ENCODE measurements at places on chromosomes 12 and 14.

- DNase-seq = no peak
These were observed 211.8 kb downstream of the PPM1H start for GRCh38 chr12:62722971-62723680.

DNA sequence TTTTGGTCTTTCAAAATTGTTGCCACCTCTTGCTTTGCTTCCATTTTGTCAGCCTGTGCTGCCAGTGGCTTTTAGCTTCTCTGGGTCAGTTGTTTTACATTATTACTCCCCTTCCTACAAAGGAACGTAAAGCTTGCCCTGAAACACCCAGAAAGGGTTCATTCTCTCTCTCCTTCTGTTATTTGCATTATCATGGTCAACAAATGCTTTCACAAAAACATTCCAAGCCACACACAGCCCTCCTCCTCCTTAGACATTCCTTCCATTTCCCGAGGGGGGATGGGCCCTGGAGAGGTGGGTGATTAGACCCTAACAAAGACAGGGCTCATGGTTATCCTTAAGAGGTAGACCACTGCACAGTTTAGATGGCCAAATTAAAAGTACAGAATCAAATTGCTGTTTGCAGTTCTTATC, 60.4 kb upstream of the SINHCAF start:
- DNase-seq = no peak

- DNase-seq = no peak
These were observed 64.1 kb downstream of the STON2 start for GRCh38 chr14:81336009-81336408.

DNA sequence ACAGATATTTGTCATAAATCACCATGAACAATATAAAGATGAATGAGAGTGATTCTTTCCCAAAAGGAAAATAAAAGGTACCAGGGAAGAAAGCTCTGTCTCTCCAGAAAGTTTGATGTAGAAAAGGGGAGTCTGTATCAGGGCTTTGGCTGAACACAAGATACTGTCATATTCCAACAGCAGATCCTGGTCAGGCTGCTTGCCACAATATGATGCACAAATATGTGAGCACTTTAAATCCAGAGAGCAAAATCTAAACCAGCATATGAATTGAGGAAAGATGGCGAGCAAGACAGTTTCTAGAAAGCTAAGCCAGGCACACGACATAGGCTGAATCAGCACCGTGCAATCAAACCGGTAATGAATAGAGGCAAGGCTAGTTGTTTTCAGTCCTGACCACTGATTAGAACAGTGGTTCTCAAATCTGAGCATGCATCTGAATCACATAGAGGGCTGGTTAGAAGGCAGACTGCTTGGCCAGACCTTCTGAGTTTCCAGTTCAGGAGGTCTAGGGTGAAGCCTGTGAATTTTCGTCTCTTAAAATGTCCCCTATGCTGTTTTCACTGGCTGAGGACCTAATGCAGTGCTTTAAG, 60.7 kb downstream of the PLCZ1 start:
- DNase-seq = no peak

DNA sequence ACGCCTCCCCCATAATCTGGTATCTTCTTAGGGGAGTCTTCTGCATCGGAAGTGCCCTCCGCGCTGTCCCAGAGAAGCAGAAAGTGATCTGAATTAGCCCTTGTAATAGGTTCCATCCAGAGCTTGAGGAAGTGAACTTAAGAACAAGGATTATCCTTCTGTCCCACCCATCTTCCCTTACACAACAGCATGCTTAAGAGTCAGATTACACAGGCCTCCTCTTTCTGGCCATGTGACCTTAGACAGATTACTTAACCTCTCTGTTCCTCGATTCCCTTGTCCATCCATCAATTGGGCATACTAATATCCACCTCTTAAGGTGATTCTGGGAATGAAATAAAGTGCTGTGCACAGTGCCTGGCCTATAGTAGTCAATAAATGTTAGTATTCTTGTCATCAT, 11.4 kb downstream of the CABP1 start:
- DNase-seq = no peak

GRCh38 chr12:100895192-100895591, 100.6 kb downstream of the ANO4 start:
- DNase-seq = no peak

- DNase-seq = no peak
These were observed 48.3 kb downstream of the DNAI7 start for GRCh38 chr12:25146686-25147085.

DNA sequence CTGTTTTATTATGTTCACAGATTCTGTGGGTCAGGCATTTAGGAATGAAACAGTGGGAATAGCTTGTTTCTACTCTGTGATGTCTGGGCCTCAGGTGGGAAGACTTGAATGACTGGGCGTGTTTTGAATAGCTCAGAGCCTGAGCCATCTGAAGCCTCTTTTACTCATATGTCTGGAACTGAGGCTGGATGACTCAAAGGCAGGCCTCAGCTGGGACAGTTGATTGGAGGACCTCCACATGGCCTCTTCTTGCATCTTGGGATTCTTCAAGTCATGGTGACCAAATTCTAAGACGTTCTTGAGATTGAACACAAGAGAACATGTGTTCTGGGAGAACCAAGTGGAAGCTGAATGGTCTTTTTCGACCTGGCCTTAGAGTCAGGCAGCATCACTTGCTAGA, 45.8 kb upstream of the TBX3 start:
- no peak for DNase-seq

- no peak for DNase-seq
These were observed 414 bp downstream of the UNC79 start for GRCh38 chr14:93431036-93431670.

- DNase-seq = no peak
These were observed at the start of gene RIMBP2 for GRCh38 chr12:130715998-130716968. Gene RIMBP2, minus strand, starts transcription at chr12:130716299. Its CDS starts 237,286 bp downstream, at chr12:130479013.

GRCh38 chr12:128228581-128228980, 38.4 kb upstream of the TMEM132C start:
- DNase-seq = no peak

GRCh38 chr12:114448618-114448933, 42.6 kb upstream of the TBX5 start:
- DNase-seq = no peak

DNA sequence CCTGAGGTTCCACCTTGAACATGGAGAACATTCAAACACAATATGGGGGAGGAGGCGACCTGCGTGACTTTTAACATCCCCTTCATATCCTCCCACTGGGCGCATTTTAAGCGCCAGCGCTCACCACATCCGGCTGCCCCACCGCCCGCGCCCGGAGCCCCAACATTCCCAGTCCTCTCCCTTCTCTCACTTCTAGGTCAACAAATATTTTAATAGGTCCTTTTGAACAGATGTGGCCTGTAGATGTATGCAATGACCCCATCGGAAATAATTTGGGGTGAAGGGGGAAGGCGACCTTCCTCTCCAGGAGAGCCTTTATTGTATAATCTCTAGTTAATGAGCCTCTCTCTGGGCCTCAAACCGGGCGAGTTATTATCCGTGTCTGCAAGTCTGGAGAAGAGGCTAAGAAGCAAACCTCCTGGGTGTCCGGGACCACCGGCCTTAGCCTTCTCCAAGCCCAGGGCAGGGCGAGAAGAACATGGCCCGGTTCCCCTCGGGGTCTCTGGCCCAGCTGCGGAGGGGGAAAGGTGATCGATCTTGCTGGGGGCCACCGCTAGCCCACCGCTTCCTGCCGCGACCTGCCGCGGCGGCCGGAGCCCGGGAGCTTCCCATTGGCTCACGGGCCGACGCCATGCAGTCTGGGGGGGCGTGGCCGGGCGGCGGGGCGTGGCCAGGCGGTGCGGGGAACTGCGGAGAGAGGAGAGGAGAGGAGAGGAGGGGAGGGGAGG, 83.2 kb upstream of the HMGA2 start:
- DNase-seq = peak; percentile 32

- no peak for DNase-seq
These were observed 91.2 kb downstream of the RCOR1 start for GRCh38 chr14:102683399-102684297.

DNA sequence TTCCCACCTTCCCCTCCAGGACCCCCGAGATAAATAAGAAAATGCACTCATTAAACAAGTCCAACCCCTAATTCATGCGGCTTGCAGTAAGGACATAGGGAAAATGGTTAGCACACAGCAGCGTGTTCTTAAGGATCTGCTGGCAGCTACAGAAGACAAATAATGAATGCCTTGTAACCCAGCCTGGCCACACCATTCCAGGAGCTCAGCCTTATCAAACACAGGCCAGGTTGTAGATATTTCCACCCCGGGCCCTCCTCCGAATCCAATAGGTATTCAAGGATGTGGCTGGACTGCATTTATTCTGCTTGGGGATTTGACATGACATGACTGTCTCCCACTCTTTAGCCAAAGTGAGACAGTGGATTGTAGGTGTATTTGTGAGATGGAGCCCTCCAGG, 245.1 kb downstream of the SLC41A2 start:
- no peak for DNase-seq

DNA sequence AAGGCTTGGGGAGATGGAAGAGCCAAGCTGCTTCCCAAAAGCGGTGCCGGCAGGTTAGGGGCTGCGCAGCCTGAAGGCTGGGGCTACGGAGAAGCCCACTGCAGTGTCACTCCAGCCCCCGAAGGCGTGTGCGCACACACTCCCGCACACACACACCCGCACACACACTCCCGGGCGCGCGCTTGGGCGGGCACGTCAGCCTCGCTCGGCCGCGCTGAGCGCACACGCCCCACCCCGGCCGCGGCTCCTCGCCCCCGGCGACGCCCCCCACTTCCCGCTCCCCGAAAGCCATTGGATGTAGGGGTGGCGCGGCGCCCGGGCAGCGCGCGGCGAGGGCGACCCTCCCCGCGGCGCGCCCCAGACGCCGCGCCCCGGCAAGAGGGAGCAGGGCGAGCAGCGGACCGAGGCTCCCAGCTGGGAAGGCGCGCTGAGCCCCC, at the start of gene KCNK10:
Gene KCNK10 (minus strand): TSS at position 184 of the 437 bp plus-strand sequence. CDS start 471 bp downstream, outside the sequence.
- no peak for DNase-seq

- peak; percentile 31 for DNase-seq
These were observed 41.9 kb downstream of the PSMA6 start for GRCh38 chr14:35333797-35334743.

DNA sequence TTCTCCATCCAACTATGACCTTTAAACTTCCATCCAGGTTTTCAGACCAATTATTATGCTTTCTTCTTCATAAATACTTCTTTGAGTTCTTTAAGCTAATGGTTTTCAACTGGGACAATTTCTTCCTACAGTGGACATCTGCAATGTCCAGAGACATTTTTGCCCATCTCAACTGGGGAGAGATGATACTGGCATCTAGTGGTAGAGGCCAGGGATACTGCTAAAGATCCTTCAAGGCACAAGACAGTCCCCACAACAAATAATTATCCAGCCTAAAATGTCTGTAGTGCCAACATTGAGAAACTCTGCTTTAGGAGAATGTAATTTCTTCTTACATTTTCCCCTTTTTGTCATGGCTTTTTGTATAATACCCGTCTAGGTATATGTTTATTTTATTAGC, 10.6 kb downstream of the TRHDE start:
- no peak for DNase-seq

DNA sequence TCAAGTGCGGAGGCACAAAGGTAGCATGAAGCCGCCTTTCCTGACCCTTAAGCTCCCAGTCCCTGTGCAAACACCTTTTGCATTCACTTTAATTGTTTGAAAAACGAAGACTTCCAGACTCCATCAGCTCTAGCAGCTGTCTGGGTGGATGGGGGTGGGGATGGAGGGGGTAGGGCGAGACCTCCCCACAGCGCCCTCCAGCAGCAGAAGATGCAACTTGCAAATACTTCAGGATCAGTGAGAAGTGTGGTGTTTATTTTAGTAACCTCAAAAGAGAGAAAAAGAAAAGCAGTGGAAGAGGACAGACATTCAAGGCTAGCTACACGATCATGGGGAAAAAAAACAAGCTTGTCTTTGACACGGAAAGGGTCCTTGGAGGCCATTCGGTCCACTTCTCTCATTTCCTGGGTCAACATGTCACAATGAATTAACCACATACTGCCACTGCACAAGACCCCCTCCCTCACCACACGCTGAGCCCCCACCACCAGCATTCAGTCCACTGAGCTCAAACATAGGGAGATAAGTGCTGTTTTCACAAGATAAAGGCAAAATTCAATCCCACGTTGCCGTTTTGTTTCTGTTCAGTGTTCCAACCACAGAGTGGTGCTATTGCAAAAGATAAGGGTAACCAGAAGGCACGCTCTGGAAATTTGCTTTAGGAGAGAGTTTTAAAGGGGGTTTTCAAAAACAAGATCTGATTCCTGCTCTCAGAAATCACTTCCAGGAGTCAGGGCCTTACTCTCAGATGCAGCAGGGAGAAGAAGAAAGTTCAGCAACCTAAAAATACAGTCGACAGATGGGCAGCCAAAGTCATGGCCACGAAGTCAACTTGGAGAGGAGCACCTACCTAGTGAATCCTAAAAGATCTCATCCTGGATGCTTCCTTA, 3.3 kb upstream of the NTF3 start:
- DNase-seq = no peak

GRCh38 chr12:57624441-57625220, 8.4 kb downstream of the B4GALNT1 start:
- DNase-seq = no peak

DNA sequence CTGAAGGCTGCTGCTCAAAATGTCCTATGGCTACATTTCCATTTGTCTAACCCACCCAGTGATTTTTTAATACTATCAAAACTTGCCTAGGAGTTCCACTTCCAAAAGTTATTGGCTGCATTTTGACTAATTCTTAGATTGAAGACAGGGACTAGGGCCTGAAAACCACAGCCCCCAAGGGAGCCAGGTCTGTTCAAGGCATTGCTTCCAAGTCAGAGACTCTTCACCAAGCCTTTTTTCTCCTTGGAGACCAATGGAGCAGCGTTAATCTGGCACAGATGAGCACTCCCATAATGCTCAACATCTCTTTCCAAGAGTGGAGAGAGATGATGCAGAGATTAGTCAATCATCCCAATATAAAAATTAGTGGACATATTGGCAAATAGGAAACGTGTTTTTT, 112.5 kb upstream of the HIF1A start:
- no peak for DNase-seq

DNA sequence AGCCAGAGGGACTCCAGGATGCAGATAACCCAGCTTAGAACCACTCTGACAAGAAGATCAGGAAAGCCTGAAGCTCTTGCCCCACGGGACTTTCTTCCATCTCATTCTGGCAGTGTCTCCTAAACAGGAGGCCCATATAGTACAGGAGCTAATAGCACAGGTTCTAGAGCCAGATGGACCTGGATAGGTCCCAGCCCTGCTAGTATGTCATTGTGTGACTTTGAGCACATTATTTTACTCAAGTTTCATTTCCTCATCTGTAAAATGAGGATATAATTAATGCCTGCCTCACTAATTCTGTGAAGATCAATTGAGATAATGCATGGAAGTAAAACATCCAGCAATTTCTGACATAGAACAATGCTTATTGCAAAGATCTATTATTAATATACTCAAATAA, 66.5 kb upstream of the GZMB start:
- DNase-seq = no peak

- DNase-seq = no peak
These were observed 454.4 kb downstream of the FUT8 start for GRCh38 chr14:65866886-65867285.

DNA sequence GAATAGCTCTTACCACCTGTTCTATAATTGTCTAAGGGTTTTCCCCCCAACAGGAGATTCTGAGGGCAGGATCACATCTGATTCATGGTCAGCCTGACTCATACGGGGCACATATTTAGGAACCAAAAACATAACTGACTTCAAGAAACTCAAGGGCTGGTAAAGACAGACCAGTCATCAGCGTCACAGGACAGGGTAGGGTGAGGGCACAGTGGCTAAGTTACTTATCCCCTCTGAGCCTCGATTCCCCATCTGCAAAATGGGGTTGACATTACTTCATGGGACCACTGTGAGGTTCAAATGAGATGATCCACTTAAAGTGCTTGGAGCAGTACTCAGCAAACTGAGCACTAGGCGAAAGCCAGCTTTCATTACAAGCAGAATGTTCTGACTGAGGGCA, 606 bp downstream of the CINP start:
- peak; percentile 20 for DNase-seq

GRCh38 chr14:20774258-20774824, 6.1 kb downstream of the EDDM3B start:
- no peak for DNase-seq

Measured in activated CD8-positive, alpha-beta memory T cell treated with anti-CD3 and anti-CD28 coated beads for 48 hours (primary cell).